ENCODE measurements at places on chromosomes 4 and X.

DNA sequence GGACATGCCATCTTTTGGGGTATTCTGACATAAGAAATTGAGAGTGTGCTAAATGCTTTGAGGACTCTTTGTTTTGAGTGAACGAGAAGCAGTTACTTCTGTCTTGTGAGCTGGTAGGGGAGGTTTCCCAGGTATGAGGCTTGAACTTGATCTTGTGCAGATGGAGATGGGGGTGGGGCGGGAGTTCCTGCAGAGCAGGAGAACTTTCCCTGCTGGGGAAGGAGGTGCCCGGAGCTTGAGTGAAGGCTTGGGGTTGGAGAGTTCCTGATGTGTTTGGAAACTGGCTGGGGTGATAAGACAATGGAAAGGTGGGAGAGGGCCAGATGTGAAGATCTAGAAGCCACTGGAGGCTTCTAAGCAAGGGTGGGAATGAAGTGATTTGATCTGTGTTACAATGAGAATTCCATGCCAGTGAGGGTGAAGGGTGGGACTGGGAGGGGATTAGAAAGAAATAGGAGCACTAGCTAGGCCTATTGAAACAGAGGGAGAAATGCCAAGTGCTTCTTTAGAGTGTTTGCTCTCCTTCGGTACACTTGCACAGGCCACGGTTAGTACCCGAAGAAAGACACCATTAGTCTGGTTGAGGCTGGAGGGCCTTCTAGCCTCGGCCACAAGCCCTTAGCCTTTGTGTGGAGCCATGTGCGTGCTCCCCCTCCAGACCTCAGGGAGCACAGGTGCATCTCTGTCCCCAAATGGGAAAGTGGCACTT is 103.5 kb upstream of the STOX2 start:
- no peaks in the 10 kb centered on the region for H3K36me3 ChIP-seq
- DNase-seq = no peak
- peaks cover 39% of the 10 kb centered on the region for H3K27me3 ChIP-seq

DNA sequence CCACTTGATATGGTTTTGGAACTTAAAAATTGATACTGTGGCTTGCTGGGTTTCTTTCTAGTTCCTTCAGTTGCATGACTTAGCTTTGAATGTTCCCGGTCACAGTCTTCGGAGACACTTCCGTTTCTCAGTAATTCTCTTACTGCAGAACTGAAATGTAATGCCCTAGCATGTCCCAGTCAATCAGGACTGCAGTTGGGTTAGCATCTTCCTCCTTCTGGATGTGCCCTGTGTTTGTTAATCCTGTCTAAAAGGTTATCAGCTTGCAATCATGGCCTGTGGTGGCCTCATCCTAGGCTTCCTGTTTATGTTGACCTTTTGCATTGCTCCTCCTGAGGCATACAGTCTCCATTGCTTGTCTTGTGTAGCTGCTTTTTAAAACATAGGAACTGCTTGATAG is 275.9 kb downstream of the ARHGAP10 start:
- no peaks in the 10 kb centered on the region for H3K27me3 ChIP-seq
- H3K36me3 ChIP-seq = no peaks in the 10 kb centered on the region
- peaks cover 10% of the 10 kb centered on the region for H3K4me1 ChIP-seq
- no peak overlapping the region for H3K4me3 ChIP-seq
- no peak overlapping the region for H3K27ac ChIP-seq

GRCh38 chr4:68463796-68464195 is 16.5 kb downstream of the TMPRSS11E start:
- no peaks in the 10 kb centered on the region for H3K36me3 ChIP-seq
- DNase-seq = no peak
- no peaks in the 10 kb centered on the region for H3K4me1 ChIP-seq
- no peak overlapping the region for H3K27ac ChIP-seq

DNA sequence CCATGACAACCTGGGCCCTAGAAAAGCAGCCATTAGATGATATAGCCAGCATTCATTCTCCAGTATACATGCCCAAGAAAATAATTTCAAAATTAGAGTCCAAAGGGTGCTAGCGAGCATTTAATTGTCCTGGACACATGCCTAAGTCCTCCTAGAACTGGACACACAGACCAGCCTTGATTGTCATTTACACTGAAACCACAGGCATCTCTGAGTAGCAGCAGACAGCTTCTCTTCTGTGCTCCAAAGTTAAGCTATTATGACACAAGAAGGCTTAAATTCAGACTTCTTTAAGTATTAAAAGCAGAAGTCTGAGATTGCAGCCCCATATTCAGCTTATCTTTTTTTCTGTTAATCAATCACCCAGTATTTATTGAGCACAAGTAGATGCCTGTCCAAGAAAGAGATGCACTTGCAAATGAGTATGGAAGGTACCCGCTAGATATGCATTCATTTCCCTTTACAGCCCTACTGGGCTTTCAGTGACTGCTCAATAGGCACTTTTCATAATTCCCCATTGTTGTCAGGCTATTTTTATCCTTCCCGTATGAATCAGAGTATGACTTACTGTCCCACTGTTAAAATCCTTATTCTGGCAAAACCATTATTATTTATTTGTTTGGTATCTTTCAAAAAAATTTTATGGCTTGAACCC is 374.1 kb downstream of the FBXW7 start:
- H3K36me3 ChIP-seq = no peaks in the 10 kb centered on the region
- DNase-seq = no peak

DNA sequence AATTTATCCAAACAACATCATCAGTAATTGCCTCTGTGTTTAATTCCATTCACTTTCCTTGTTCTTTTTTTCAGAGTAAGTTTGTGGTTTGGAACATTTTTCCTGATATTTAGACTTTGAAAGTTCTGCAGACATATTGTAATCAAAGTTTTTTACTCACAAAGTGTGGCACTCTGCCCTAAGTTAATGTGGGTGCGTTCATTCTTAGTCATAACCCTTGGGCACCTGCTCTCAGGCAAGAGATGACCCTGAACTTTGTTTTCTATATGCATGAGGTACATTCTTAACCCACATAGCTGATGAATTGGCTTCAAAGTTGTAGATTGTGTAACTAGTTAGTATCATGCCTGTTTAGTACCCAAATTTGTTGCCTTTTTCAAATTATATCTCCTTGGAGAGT is 424.3 kb downstream of the GRXCR1 start:
- no peak overlapping the region for H3K27ac ChIP-seq
- no peak for DNase-seq

GRCh38 chrX:132940727-132941327 is 17.6 kb downstream of the HS6ST2 start:
- no peak overlapping the region for H3K27ac ChIP-seq
- H3K4me1 ChIP-seq = no peaks in the 10 kb centered on the region
- DNase-seq = no peak
- no peak overlapping the region for H3K4me3 ChIP-seq
- no peaks in the 10 kb centered on the region for H3K27me3 ChIP-seq

DNA sequence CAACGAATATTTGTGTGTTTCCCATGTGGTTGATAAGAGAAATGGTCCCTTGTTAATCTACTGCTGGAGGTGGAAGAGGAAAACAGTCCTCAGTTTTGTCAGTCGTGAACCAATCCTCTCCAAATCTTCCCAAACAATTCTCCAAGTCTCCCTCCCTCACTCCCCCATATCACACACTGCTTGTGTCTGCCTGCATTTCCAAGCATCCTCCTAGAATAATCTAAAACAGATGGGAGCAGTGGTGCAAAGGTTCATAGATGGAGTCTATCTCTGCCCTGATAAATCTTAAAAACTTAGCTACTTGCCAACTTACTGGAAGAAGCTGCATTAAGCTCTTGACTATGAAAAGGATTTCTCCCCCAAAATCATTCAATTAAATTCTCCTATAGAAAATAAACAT is 43.7 kb upstream of the SH3KBP1 start:
- H3K4me3 ChIP-seq = no peak overlapping the region
- DNase-seq = no peak
- H3K36me3 ChIP-seq = peaks cover 4% of the 10 kb centered on the region
- no peaks in the 10 kb centered on the region for H3K27me3 ChIP-seq
- no peak overlapping the region for H3K27ac ChIP-seq

- H3K4me3 ChIP-seq = no peak overlapping the region
- DNase-seq = no peak
- H3K27me3 ChIP-seq = no peaks in the 10 kb centered on the region
- H3K27ac ChIP-seq = no peak overlapping the region
Observed at GRCh38 chr4:182227611-182228010, 15.6 kb upstream of the TENM3 start.

- no peak for DNase-seq
- H3K4me3 ChIP-seq = no peak overlapping the region
- no peaks in the 10 kb centered on the region for H3K36me3 ChIP-seq
- H3K4me1 ChIP-seq = peaks cover 7% of the 10 kb centered on the region
- no peak overlapping the region for H3K27ac ChIP-seq
- H3K27me3 ChIP-seq = no peaks in the 10 kb centered on the region
Observed at GRCh38 chr4:6763330-6763851, 19.1 kb upstream of the KIAA0232 start.

DNA sequence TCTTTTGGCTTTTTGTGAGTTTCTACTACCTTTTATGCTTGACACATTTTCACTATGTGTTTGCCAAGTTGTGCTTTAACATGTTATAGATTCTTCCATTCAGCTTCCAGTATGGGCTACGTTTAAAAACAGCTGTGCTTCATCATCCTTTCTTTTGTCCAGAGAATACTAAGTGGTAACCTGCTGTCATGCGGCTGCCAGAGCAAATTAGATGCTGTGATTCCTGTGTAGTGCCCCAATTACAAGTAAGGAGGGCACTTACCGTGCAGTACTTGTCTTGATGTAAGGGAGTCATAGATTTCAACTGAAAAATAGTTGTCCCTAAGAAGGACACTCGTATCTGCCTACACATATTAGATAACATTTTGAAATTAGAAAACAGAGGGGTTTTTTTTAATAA is 531.8 kb upstream of the GALNTL6 start:
- DNase-seq = no peak
- H3K27me3 ChIP-seq = no peaks in the 10 kb centered on the region
- H3K27ac ChIP-seq = no peak overlapping the region

GRCh38 chr4:152944666-152945320 is 8.7 kb downstream of the FHDC1 start:
- no peak overlapping the region for H3K4me3 ChIP-seq
- H3K27me3 ChIP-seq = peaks cover 4% of the 10 kb centered on the region
- H3K27ac ChIP-seq = no peak overlapping the region
- no peak for DNase-seq
- H3K36me3 ChIP-seq = no peaks in the 10 kb centered on the region

- no peak overlapping the region for H3K27ac ChIP-seq
- H3K27me3 ChIP-seq = no peaks in the 10 kb centered on the region
- no peak for DNase-seq
- H3K4me1 ChIP-seq = no peaks in the 10 kb centered on the region
- H3K36me3 ChIP-seq = no peaks in the 10 kb centered on the region
Observed at GRCh38 chr4:119721878-119722277, 93.3 kb upstream of the PDE5A start.

DNA sequence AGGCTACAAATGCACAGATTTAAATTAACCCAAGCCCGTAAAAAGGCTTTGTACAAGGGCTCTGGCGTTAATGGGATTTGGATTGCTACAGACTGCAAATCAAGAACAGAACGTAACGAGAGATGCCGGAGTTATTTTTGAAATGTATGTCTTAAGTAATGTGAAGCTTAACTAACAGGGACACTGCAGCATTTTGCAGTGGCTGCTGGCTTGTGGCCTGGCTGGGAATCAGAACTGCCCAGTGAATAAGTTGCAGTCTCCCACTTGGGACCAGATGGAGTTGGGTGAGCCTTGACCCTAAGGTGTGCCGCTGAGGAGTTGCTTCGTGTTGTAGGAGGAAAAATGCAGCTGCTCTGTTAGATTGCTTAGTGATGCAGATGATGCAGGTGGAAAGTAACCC is 318.4 kb downstream of the DHX15 start:
- no peaks in the 10 kb centered on the region for H3K36me3 ChIP-seq
- H3K27ac ChIP-seq = no peak overlapping the region
- no peaks in the 10 kb centered on the region for H3K27me3 ChIP-seq
- no peak for DNase-seq
- no peaks in the 10 kb centered on the region for H3K4me1 ChIP-seq

GRCh38 chr4:78692822-78693170 is 83.4 kb upstream of the BMP2K start:
- H3K27ac ChIP-seq = no peak overlapping the region
- no peak for DNase-seq
- H3K4me3 ChIP-seq = no peak overlapping the region
- no peaks in the 10 kb centered on the region for H3K4me1 ChIP-seq

GRCh38 chrX:137051978-137052642 is 18.3 kb upstream of the GPR101 start:
- H3K27ac ChIP-seq = no peak overlapping the region
- no peaks in the 10 kb centered on the region for H3K36me3 ChIP-seq
- peak; percentile 77 for DNase-seq
- H3K4me1 ChIP-seq = peaks cover 15% of the 10 kb centered on the region

DNA sequence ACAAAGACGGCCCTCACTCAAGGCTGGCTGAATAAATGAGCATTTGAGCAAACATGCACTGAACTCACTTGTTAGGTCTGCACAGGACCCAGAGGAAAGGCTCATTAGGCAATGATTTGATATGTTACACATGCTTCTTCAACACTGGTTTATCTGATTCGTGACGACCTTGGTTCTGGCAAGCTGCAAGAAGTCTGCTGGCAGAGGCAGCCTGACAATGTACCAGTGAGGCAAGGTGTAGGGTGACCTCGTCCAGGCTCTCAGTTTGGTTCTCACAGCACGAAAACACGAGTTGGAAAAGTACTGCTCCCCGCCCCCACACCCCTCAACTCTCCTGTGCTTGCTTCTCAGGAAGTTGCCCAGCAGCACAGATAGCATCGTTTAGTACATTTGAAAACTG is 63.1 kb upstream of the CITED1 start:
- H3K4me3 ChIP-seq = no peak overlapping the region
- no peaks in the 10 kb centered on the region for H3K36me3 ChIP-seq
- no peak overlapping the region for H3K27ac ChIP-seq
- H3K27me3 ChIP-seq = no peaks in the 10 kb centered on the region
- no peaks in the 10 kb centered on the region for H3K4me1 ChIP-seq
- no peak for DNase-seq

GRCh38 chrX:155086202-155086840 is 15.0 kb downstream of the BRCC3 start:
- H3K36me3 ChIP-seq = peaks cover 28% of the 10 kb centered on the region
- H3K27ac ChIP-seq = no peak overlapping the region
- H3K4me1 ChIP-seq = no peaks in the 10 kb centered on the region
- no peak for DNase-seq

- no peaks in the 10 kb centered on the region for H3K27me3 ChIP-seq
- no peaks in the 10 kb centered on the region for H3K4me1 ChIP-seq
- H3K4me3 ChIP-seq = no peak overlapping the region
- H3K36me3 ChIP-seq = no peaks in the 10 kb centered on the region
Observed at GRCh38 chr4:23091711-23092110, 399.0 kb downstream of the GBA3 start.

DNA sequence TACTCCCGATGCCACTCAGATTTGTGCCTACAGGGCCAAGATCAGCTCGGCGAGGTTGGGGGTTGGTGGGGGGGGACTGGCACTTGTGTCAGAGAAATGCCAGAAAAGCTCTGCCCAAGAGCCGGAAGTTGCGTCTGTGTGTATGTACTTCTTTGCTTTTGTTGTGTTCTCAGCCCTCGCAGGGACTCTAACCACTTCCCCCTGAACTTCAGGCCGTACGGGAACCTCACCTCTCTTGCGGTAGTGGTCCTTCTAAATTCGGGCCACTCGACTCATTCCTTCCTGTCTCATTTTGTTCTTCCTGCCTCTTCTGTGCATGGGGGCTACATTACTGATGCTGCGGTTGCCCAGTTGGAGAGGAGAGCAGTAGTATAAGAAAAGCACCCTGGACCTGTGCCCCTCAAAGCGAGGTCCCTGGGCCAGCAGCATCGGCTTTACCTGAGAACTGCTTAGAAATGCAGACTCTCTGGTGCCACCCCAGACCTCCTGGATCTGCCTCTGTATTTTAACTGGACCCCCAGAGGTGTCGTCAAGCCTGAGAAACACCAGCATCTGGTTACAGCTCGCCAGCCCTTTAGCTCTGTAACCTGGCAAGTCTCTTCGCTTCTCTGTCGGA is 146.3 kb upstream of the RPS6KA3 start:
- H3K27me3 ChIP-seq = no peaks in the 10 kb centered on the region
- H3K36me3 ChIP-seq = no peaks in the 10 kb centered on the region
- DNase-seq = peak; percentile 36
- H3K27ac ChIP-seq = peak overlapping the region; percentile 41
- peaks cover 37% of the 10 kb centered on the region for H3K4me1 ChIP-seq
- peak overlapping the region; percentile 12 for H3K4me3 ChIP-seq
